Stimulated activated CD8-positive, alpha-beta memory T cell treated with anti-CD3 and anti-CD28 coated beads, Interleukin-4, amount 100 ng/mL, for 48 hours (primary cell): ENCODE measurements at places on chromosomes 1 and 21.
A peak's percentile ranks its signal among the peaks of the same experiment; 100 is the strongest.

- DNase-seq: no peak
Observed at GRCh38 chr1:33088119-33088906, 7.4 kb downstream of the AZIN2 start.

- no peak for DNase-seq
Observed at GRCh38 chr1:15011661-15012060, 141.9 kb upstream of the TMEM51 start.

DNA sequence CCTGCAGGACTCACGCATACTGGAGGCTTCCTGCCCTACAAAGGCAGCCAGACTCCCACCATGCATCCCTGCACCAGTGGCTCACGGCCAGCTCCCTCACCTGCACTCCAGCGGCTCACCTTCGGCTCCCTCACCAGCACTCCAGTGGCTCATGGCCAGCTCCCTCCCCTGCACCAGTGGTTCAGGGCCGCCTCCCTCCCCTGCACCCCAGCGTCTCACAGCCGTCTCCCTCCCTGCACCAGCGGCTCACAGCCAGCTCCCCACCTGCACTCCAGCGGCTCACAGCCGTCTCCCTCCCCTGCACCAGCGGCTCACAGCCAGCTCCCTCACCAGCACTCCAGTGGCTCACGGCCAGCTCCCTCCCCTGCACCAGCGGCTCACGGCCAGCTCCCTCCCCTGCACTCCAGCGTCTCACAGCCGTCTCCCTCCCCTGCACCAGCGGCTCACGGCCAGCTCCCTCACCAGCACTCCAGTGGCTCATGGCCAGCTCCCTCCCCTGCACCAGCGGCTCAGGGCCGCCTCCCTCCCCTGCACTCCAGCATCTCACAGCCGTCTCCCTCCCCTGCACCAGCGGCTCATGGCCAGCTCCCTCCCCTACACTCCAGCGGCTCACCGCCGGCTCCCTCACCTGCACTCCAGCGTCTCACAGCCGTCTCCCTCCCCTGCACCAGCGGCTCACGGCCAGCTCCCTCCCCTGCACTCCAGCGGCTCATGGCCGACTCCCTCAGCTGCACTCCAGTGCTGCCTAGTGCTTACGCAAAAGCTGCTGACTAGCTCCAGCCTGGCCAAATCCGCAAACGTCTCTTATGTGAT lies 324.5 kb downstream of the NPHP4 start:
- no peak for DNase-seq

- no peak for DNase-seq
Observed at GRCh38 chr1:11453742-11454491, 25.0 kb upstream of the DISP3 start.

DNA sequence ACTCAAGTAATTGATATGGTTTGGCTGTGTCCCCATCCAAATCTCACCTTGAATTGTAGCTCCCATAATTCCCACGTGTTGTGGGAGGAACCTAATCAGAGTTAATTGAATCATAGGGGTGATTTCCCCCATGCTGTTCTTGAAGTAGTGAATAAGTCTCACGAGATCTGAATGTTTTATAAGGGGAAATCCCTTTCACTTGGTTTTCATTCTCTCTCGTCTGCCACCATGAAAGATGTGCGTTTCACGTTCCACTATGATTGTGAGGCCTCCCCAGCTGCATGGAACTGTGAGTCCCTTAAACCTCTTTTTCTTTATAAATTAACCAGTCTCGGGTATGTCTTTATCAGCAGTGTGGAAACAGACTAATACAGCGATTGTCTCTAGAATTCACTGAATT lies 135.4 kb downstream of the BACH1 start:
- DNase-seq: no peak

- no peak for DNase-seq
Observed at GRCh38 chr1:151065089-151065645, 5.0 kb downstream of the MLLT11 start.

DNA sequence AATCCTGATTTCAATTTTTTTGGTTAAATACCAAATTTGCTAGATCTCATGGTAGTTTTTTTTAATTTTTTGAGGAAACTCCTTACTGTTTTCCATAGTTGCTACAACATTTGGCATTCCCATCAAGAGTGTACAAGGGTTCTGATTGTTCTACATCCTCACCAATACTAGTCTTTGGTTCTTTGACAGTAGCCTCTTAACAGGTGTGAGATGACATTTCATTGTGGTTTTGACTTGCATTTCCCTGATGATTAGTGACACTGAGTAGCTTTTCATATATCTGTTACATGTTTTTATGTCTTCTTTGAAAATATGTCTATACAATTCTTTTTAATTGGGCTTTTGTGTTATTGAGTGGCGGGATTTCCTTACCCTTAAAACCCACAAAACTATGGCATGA lies 20.9 kb upstream of the RGS13 start:
- no peak for DNase-seq

DNA sequence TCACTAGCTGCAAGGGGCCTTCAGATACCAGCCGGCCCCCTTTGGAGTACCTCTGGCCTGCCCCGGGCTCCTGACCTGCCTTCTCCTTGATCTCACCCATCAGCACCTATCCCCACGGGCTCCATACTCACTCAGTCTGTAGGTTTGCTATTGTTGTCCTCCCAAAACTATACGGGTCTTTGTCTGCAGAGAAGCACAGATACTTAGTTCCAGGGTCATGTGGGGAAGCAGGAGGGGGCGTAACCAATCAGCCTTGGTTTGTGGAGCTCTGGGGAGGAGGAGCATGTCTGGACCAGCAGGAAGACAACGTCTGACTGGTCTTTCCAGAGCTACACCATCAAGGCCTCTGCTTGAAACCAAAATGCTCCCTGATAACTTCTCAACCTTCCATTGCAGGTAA lies 15.2 kb downstream of the TMEM63A start:
- DNase-seq: no peak

DNA sequence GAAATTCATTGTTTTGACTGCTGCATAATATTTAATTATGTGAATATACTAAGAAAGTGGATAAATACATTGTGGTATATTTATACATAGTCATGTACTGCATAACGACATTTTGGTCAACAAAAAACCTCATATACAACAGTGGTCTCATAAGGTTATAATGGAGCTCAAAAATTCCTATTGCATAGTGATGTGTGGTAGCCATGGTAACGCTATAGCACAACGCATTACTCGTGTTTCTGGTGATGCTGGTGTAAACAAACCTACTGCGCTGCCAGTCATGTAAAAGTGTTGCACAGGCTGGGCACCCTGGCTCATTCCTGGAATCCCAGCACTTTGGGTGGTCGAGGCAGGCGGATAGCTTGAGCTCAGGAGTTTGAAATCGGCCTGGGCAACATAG lies 52.6 kb upstream of the NHLH2 start:
- DNase-seq: no peak

DNA sequence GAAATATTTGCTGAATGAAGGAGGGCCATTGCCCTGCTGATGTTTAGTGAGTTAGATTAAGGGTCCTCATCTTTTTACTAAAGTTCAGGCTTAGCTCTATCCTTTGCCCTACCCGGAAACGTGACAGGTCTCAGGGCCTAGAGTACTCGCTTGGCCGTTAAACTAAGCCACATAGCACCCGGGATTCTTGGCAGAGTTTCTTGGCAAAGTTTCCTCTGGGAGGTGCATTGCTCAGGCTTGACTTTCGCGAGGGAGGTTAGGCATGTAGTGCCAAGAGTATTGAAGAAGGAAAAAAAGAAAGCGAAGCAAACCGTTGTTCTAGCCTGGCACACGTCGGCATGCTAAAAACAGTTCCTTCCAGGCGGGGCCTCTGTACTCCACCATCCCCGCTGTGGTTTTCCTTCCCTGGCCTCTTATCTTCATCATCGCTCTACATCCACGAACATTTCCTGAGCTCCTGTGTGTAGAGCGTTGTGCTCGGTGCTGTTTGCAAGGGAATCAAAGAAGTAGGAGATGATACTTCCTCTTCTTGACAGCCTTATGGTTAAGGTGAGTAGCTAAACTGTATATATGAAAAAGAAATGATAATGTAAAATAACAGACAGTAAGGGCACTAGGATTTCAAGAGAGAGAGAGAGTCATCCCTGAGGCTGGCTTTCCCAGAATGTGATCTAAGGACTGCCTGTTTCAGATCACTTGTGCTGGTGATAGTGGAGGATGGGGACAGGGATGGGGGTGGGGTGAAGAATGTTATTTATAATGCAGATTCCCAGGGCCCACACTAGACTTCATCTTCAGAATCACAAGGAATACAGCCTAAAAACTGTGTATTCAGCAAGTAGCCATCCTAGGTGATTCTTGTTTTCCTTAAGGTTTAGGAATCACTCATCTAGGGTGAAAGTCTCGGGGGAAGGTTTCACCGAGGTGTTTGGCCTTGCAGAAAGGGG lies 18.8 kb downstream of the RNF220 start:
- DNase-seq: no peak

DNA sequence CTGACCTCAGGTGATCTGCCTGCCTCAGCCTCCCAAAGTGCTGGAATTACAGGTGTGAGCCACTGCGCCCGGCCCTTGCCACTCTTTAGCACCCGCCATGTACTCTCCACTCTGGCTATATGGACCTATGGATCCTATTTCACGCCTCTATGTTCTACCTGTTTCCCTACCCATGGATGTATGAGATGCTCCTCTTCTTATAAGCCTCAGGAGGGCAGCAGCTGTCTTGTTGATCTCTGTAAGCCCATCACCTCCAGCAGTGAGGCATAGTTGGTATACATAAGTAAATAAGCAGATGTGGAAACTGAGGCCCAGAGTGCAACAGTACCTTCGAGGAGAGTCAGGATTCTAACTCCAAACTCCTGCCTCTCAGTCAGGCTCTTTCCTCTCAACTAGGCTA lies 24.7 kb upstream of the ARTN start:
- DNase-seq: no peak

DNA sequence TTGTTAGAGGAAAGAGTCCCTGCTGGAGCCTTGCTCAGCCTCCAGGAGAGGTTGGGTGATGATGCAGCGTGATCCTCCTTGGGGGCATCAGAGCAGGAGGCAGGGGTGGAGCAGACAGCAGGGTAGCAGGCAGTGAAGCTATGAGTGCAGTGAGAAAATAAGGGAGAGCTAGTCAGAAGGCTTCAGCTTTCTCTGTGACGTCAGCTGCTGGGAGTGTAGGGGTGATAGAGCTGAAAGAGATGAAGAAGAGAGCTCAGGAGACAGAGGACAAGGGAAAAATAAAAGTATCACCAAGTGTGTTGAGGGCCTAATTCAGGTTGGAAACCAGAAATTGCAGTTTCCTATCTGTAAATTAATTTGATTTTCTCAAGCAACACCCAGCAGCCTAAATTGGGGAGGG lies 2.2 kb upstream of the ADAM30 start:
- no peak for DNase-seq

- no peak for DNase-seq
Observed at GRCh38 chr1:239899747-239900146, 191.9 kb upstream of the FMN2 start.

DNA sequence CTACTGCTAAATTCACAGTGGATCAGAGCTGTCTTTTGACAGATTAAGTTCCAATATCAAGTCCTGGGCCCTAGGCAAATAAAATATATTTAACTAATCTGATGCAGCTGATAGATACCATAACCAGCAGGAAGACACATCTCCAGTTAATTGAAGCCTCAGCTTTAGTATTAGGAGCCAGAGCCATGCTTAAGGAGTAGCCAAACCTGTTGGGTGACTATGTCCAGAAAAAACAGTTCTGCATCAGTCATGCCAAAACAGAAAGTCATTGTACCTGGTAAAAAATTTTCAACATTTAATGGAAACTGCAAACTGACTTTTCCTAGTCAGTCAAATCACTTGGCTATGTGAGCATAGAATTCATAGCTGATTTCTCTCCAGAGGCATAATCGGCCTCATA lies 200.5 kb upstream of the RUNX1 start:
- no peak for DNase-seq

DNA sequence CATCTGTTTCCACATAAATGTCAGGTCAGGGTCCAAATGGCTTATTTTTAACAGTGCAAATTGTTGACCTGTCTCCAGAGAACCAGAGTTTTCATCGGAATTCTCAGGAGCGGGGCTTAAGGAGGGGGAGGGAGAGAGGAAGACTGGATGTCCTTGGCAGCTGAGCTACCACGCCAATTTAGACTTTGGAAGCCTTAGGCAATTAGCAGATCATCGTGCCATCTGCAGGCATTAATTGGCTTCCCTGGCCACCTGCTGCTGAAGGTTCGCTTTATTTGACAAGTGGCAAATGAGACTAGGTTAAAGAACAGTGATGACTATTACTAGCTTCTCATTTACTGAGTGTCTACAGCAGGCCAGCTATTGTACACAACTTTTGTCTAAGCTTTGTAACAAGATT lies 43.7 kb downstream of the HLX start:
- DNase-seq: no peak

DNA sequence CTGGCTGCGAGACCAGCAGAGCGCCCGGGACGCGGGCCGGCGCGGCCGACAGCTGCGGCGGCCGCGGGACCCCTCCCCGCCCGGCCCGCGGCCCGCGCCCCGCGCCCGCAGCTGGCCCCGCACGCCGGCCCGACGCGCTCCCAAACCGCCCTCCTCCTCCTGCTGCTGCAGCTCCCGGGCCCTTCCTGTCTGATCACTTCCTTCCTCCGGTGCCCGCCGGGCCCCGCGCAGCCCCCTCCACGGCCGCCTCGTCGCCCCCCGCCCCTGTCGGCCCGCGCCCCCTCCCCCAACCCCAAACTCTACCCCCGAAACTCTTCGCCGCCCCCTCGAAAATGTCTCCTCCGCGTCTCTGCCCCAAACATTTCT lies 594 bp downstream of the LUZP1 start:
- DNase-seq: peak; percentile 46

DNA sequence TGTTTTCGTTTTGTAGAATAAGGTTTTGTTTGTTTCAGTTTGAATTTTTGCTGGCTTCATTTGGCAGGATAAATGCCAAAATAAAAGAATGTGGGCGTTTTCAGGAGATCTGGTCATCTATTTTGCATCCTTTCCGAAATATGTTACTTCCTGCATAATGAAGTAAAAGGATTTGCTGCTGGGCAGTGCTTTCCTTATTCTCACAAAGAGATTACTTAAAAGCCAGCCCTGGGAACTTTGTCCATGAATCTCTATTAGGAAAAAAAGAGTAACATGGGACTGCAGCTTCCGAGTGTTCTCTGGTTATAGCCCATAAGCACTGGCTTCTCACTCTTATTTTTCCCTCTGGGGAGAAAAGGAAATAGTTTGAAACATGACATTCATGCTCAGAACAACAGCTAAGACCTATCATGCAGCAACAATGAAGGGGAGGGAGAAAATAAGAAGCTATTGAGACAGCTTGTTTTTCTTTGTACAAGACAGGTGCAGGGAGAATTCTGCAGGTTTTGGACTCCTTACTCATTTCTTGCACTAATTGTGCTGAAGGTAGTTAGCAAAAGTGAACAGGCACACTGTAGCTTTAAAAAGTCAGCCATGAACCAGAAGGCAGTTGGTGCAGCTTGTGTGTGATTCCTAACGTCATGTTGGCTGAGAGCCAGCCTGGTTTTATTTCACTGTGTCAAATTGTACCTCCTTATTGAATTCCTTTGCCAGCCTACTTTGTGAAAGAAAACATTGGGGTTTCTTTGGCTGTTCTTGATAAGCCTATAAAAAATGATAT lies at the start of gene SAMD13:
Gene SAMD13, plus strand, starts transcription at position 705 of the 781 bp plus-strand sequence. CDS start 1,527 bp downstream, outside the sequence.
- DNase-seq: peak; percentile 57

- no peak for DNase-seq
Observed at GRCh38 chr1:166378805-166379204, 212.0 kb upstream of the FAM78B start.

- no peak for DNase-seq
Observed at GRCh38 chr1:7518411-7518810, 252.7 kb upstream of the VAMP3 start.

- no peak for DNase-seq
Observed at GRCh38 chr1:243323491-243323890, 67.7 kb downstream of the SDCCAG8 start.
